NCI-H748 treated with DMSO at 0.1 percent for 48 hours (cell line): ENCODE measurements at places on chromosomes 2 and 18.

GRCh38 chr2:54212456-54212855, 43.6 kb downstream of the TSPYL6 start:
- no peak for DNase-seq

GRCh38 chr2:144357623-144358373, 162.1 kb downstream of the ZEB2 start:
- DNase-seq, result no peak

GRCh38 chr18:45282101-45282812, 333.0 kb upstream of the SLC14A2 start:
- no peak for DNase-seq

DNA sequence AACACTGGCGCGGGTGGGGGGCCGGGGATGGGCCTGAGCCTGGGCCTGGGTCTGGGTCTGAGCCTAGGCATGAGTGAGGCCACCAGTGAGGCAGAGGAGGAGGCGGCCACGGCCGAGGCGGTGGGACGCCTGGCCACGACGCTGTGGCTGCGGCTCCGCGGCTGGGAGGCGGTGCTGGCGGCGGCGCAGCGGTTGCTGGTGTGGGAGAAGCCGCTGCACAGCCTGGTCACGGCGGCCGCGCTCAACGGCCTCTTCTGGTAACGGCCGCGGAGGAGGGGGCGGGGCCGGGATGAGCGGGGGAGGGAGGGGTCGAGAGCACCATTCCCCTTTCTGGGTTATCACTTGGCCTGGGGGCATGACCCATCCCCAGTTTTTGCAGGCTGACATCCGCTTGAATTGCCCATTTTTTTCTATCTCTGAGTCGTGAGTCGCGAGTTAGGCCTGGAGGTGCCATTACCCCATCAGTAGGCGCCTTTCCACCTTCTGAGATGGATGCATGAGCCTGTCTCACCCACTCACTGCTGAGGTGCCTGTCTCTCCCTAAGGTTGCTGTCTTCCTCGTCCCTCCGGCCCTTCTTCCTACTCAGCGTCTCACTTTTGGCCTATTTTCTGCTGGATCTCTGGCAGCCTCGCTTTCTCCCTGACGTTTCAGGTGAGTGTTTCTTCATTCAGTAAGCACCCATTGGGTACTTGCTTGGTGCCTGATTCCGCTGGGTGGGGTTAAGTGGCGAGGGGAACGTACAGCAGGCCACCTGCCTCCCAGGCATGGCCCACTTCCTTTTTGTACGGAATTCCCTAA, 501 bp downstream of the RETREG2 start:
- DNase-seq, result no peak

GRCh38 chr2:142681952-142682351, 195.5 kb upstream of the KYNU start:
- no peak for DNase-seq

- no peak for DNase-seq
These were observed 143.7 kb downstream of the ATL2 start for GRCh38 chr2:38233231-38233983.

DNA sequence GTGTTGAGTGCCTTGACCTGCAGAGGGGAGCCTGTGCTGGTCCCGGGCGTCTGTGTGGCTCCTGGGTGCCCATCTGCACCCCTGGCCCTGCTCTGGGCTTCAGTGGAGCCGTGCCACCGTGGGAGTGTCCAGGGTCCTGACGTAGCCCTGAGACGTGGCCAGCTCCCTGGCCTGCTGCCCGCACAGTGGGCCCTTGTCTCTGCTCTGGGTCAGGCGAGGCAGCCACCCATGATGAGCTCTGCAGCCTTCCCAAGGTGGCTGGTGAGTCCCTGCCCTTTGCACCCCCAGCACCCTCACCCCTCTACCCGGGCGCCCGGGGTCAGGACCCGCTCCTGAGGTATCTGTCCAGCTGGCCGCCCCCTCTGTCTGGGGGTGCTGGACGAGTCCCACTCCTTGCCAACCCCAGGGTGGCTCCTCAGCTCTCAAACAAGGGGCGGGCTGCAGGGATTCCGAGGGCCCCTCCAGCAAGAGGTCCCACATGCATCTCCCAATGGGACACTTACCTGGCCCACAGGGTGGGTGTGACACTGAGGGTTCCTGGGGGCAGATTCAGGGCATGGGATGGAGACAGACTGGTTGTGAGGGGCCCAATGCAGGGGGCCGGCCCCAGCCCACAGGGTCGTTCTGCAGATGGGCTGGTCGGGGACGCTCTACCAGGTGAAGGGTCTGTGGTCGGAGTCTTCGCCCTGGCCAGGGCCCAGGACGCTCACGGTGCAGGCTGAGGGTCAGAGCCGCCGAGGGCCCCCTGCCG, 2.4 kb downstream of the NEU4 start:
- no peak for DNase-seq

GRCh38 chr2:171963198-171963597, 36.6 kb upstream of the METAP1D start:
- no peak for DNase-seq

GRCh38 chr2:74515981-74516633, 1.9 kb downstream of the TLX2 start:
- no peak for DNase-seq

DNA sequence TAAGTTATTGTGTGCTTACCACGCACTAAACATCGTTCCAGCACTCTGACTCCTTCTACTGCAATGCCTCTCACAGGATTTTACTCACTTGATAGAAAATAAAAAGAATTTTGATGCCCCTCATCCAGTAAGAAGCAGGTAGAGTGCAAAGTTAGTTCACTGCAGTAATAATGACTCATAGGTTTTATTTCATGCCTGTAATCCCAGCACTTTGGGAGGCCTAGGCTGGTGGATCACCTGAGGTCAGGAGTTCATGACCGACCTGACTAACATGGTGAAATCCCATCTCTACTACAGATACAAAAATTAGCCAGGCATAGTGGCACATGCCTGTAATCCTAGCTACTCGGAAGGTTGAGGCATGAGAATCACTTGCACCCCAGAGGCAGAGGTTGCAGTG, 190.6 kb downstream of the RAD51AP2 start:
- DNase-seq, result no peak

DNA sequence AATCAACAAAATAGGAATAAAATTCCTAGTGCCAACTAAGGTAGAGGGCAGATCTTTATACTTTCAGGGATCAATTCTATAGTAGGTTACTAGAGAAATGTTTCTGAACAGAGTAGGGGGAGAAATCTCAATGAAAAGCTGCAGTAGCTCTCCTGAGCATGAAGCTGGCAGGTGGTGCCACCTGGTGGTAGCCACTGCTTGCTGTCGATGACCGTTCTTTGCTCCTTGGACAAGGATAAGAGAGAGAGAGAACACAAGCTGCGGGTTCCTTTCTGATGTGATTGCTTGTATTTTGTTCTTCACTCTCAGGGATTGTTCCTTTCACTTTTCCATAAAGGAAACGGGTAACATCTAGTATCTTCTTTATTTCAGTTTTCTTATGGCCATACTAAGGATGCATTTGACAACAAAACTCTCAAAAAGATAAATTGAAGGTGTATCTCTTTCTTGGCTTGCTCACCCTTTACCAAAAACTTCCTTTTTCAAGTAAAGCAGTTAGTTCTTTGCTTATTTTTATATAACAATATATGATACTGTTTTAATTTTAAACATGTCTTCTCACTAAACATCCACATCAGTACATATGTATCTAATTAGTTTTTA, 18.6 kb upstream of the MRPL19 start:
- peak; percentile 40 for DNase-seq

DNA sequence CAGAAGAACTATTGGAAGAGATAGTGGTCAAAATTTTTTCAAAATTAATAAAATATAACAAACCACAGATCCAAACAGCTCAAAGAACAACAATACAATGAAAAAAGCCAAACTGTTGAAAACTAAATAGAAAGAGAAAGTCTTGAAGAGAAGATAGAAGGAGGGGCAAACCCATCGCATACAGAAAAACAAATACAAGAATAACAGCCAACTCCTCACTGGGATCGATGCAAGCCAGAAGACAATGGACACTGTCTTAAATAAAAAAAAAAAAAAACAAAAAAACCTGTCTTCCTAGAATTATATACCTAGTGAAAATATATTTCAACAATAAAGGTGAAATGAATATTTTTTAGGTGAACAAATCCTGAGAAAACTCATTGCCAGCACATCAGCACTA, 34.1 kb upstream of the ARHGAP25 start:
- no peak for DNase-seq

DNA sequence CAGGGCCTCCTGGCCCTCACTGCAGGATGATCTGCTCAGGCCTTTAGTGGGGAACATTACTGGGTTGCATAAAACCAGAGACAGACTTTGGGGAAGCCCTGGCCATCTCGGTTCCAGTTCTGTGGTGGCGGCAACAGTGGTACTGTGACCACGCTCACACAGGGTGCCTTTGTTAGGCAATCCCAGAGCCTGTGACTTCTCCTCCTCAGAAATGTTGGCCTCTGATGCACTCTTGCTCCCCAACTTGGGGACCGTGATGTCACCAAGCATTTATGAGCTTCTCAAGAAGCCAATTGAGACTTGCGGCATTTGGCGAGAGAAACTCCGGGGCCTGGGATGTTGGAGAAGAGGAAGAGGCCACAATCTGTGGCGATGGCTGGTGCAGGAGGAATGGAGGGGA, 80.9 kb upstream of the PKDCC start:
- DNase-seq, result no peak

GRCh38 chr2:242004902-242005230, 135.3 kb downstream of the RTP5 start:
- no peak for DNase-seq

GRCh38 chr18:50374220-50374752, 560 bp upstream of the SKA1 start:
- no peak for DNase-seq

DNA sequence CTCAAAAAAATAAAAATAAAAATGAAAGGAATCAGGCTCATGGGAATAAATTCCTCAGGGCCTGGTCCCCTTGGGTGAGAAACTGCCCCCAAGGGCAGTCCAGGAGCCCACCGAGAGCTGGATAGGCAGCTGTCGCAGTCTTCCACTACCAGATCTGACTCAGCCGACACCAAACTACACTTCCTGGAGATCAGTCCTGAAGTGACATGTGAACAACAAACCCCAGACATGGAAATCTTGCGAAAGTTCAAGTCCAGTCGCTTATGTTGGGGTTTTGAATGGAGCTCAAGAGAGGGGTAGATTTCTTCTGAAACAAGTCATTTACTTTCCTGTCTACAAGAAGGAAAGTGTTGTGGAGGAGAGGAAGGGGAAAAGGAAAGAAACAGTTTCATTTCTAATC, 12.9 kb downstream of the ADCY3 start:
- no peak for DNase-seq

DNA sequence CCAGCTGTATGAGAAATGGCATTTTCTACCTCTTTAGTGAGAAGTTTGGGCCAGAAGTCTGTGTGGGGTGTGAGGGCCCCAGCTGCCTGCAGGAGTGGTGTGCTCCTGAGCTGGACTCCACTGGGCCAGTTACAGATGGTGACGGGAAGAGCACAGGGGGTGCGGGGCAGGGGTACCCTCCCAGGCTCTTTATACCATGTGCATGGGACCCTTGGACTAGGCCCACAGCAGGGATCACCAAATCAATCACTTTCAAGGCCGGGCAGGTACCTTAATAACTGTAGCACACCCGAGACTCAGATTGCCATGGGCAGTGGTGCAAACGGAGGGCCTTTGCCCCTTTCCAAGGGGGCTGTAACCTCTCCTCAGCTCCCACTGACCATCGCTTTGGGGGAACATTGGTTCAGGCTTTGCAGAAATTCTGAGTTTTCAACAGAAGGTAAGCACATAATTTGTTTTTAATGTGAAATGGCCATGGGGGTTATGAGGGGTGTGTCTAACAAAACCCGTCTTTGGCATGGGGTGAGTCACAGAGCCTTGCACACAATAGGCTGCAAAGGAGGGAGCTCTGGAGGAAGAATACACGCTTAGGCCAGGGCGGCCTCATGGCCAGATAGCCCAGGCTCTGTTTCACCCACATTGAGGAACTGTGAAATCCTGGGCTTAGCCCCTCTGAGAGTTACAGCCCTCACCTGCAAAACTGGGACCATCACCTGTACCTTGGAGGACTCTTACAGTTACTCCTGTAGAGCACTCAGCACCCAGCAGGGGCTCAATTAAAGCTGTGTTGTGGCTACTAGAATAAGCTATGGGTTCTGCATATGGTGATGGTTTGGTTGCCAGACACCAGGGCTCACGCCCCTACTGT, 141.0 kb upstream of the BCL2L11 start:
- DNase-seq, result no peak
